ENCODE measurements at places on chromosomes 7 and 10.

GRCh38 chr7:33940503-33940902 is 35.2 kb downstream of the BMPER start:
- DNase-seq = no peak

DNA sequence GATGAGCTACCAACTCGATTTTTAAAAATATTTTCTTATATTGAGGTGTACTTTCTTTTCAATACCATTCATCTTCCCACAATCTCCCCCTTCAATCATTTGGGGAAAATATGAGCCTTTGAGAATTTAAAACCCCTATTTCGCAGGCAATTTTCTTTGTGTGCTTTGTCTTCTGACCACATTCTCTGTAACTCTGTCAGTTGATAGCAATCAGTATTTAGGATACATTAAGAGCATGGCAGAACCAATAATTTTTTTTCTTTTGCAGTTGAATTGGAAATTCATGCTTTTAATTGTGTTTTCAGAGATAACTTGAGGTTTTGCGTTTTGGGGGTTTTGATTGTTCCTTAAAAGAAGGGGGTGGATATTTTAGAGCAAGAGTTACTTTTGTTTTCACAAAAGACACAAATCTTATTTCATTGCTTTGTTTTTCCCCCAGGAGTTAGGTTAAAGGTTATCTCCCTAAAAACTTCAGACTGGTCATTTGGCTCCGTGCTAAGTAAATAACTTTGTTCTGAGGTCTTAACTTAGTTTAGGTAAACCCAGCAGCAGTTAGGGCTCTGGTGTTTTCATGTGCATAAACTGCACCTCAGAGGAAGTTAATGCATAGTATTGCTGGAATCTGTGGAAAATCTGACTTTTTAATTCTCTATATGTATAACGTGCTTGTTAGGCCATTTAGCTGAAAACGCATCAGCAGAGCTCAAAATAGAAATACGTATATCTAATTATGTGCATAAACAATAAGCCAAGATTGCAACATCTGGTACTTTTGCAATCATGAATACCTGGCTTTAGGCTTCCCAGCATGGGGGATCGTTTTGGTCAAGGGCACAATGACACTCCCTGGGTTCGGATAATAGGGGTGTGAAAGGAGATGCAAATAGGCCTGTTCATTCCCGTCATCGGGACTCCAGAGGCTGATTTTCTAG is 676.4 kb upstream of the ANKRD30A start:
- DNase-seq = no peak

DNA sequence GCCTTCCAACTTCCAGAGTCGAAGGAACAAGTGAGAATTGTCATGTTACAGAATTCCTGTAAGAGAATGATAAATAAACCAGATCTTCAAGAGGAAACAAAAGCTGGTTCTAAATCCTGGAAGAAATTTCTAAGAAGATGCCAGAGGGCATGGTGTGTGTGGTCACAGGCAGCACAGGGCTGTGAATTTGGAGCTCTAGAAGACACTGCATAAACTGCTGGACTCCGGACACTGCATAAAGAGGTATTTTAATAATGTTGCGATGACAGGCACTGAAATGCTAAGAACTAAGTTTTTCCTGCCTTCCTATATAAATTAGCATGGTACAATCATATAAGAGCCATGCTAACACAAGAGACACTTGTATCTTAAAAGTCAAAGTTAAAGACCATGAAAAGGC is 86.0 kb downstream of the LARP4B start:
- DNase-seq = no peak

DNA sequence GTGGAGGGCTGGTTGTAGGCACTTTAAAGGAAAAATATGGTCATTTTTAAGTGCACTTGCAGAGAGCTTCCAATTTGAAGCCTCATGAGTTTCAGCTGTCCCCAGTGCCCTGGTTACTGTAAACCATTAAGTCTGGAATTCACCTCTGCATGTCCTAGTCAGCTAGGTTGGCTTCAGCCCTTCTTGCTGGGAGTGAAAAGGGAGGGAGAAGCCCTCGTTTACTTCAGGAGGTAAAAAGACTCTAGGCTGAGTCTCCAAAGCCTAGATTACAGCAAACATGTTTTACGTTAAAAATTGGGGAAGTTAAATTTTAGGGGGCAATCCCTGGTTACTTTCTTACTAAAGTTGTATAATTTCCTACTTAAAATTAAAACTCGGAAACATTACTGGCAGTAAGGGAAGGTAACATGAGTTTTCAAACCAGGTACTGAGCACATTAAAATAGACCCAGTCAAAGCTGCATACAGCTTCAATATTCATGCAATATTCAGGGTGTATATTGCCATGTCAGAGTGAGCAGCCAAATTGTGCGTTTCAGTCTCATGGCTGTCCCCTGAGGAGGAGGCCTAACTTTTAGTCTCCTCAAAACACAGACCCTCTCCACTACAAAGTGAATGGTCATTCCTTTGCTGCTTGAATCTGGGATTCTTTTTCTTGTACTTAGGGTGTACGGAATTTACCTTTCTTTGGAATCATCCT is 156.7 kb downstream of the PRKG1 start:
- DNase-seq = no peak

GRCh38 chr7:106552645-106553445 is 108.1 kb downstream of the CCDC71L start:
- DNase-seq = no peak

- DNase-seq = no peak
Measured at GRCh38 chr10:125415006-125415633, 254.8 kb upstream of the CTBP2 start.

- DNase-seq = no peak
Measured at GRCh38 chr10:25064401-25064800, 48.0 kb downstream of the THNSL1 start.

- no peak for DNase-seq
Measured at GRCh38 chr10:132973903-132974241, 31.5 kb upstream of the CFAP46 start.

DNA sequence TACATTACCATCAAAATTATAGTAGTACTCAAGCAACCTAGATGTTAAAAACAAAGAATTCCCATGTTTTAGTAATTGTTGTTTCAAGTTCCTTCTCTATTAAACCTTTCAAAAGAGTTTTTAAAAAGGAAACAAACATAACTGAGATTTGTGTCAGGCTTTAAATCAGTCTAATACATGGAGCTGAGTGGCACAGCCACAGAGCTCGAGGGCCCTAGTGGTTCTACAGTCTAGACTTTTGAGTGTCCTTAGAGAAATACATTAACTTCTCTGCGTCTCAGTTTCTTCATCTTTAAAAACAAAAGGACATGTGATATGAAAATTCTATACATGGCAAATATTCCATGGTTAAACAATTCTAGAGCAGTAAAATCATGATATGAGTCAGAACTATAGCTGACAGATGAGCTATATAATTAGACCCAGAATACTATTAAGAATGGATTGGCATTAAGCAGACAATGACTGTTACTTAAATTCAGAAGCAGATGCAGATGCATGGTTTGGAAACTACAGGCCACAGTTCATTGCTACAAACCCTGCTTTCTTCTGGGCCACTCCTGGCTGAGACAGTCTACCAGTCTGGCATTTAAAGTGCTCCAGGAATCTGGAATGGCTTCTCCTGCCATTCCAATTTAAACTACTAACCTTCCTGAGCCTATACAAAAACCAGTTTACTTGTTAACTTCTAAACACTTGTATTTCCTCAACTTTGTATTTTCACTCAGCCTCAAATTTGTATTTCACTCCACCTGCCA is 77.4 kb downstream of the EPC1 start:
- DNase-seq = no peak

- DNase-seq = no peak
Measured at GRCh38 chr7:130939321-130940095, 205.5 kb upstream of the KLF14 start.

DNA sequence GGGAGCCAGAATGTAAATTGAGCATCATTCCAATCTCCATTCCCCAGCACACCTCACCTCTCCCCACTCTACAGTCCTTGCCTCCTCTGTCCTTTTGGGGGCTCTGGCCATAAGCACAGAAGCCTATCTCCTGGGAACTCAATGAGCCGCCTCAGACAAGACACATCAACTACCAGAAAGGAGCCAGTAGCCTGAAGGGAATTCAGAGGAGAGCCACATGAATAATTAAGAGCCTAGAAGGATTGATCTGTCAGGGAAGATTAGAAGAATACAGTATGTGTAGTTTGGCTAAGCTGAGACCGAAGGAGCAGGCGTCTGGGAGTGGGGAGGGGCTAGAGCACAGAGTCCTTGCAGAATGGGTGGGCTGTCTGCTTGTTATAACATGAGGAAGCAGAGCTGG is 31.2 kb downstream of the FRMD4A start:
- no peak for DNase-seq

DNA sequence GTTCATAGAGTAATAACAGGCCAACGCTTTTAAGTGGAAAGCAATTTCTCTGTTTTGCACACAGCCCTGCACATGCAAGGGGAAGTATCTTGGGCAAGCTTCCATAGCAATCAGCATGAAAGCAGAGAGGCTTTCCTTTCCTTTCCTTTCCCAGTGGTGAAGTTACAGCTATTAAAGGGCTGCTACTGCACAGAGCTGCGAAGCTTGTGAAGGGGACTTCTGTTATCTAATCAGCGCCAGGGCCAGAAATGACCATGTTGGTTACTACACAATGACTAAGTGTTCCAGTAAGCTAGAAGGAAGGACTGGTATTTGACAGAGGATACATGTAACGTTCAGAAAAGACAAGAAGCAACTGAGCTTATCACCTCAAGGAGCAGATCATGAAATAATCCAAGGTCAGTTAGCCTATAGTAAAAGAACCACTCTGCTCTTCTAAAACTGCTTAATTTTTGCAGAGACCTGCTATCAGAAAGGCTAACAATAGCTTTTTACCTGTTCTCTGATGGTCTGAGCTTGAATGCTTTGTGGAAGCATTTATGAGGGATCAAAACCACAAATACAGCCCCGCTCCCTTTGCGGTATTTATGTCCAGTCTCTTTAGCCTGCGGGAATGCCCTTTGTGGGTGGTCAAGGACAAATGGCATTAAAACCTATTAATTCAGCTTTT is 45.9 kb downstream of the SGMS1 start:
- no peak for DNase-seq

DNA sequence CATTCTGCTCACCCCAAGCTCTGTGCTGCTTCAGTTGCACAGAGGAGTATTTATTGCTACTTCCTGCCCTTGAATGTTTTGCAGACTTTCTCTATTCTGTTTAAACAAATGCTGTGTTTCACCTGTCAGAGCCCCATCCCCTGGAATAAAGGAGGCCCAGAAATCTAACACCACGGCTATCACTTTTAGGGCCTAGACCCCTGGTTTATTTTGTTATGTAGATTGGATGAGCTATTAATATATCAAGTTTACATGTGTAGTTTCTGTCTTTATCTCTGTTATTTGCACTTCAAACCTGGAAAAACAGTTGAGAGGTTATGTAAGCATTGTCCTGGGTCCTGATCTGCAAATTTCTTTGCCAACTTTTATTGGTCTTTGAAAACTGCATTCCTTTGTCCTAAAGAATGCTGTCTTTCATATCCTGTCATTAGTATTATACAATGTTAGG is 630.1 kb downstream of the PARD3 start:
- no peak for DNase-seq

DNA sequence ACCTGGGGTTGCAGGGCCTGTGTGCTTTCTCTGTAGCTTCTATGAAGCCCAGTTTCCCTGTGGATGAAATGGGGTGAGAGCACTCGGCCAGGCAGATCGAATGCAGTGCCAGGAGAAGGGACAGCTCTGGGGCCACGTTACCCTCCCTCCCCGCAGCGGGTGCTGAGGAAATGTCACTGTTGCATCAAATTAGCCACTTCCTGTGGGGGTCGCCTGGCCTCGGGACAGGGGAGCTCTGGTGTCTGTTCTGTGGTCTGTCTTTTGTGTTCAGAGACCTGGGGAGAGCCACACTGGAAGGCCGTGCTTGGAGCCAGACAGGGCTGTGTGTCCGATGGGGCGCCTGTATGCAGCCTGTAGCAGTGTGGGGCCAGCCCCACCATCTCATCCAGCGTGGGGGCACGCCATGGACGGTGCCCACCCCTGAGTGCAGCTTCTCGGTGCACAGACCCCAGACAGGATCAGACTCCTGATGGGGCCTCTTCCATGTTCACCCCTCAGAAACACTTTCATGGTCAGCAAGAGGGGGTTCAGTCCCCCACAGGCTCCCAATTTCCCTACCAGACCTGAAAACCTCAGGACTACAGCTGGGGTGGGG is 13.6 kb downstream of the TTYH3 start:
- DNase-seq = no peak

DNA sequence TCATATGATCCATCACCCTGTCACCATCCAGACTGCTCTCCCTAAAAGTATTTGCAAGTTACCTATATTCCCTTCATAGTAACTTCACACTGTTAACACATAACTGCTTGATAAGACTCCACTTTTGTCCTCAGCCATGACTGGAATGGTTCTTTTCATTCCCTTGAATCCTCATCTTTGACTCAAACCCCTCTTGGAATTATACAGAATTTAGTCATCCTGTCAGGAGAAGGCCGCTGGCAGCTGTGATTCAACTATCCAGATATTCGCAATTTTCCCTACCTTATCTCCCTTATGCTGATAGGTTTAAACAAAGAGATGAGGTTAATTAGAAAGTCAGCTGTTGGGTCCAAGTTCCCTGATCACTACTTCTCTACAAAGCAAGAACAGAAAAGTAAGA is 143.0 kb upstream of the HPS1 start:
- DNase-seq = no peak

GRCh38 chr10:22766693-22767092 is 52.3 kb upstream of the PIP4K2A start:
- DNase-seq = no peak

DNA sequence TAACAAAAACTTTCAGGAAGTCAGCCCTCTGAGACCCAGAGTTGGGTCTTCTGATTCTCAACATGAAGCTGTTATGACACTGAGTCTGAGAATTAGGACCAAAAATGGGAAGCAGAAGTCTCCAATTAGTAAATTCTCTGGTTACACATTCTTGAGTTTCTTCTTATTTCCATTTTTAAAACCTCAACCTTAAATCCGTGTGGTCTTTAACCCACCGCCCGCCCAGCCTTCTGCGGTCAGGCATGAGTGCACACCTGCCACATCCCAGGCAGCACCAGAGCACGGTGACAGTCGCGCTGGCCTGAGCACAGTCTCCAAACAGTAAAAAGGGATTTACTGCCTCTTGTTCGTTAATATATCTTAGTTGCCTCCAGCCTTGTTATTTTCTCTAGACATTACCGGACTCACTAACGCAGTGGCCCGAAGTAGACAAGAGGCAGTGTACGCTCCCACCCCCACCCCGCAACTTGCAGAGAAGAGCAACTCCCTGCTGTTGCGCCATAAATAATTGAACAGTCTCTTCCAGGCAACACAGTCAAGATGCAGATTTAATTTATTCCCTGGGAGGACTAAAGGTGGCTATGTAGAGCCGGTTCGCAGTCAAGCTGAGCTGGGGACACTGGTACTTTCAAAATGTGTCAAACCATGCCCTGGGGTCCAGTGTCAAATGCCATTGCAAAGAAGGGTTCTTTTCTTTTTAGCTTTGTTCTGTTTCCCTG is 147.0 kb upstream of the CELF2 start:
- DNase-seq = no peak

Data from T follicular helper cell (primary cell).